Activated naive CD4-positive, alpha-beta T cell treated with anti-CD3 and anti-CD28 coated beads for 36 hours (primary cell): ENCODE measurements at places on chromosomes 4 and X.
A peak's percentile ranks its signal among the peaks of the same experiment; 100 is the strongest.

DNA sequence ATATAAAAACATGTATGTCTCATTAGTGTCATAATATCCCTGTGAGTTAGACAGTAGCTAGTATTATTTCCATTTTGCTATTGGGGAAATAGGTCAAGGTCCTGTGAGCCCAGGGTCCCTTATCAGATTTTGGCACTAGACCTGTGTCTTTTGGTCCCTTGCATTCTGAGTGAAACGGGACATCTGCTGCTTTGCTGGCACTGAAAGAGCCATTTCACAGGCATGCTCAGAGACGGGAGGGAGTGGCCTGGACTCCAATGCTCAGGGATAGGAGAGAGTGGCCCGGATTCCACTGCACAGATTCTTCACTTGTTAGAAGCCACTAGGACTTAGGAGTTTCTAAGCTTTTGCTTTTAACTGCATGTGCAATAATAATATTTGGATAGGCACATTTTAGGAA is 177.2 kb downstream of the TSPAN5 start:
- DNase-seq = no peak

DNA sequence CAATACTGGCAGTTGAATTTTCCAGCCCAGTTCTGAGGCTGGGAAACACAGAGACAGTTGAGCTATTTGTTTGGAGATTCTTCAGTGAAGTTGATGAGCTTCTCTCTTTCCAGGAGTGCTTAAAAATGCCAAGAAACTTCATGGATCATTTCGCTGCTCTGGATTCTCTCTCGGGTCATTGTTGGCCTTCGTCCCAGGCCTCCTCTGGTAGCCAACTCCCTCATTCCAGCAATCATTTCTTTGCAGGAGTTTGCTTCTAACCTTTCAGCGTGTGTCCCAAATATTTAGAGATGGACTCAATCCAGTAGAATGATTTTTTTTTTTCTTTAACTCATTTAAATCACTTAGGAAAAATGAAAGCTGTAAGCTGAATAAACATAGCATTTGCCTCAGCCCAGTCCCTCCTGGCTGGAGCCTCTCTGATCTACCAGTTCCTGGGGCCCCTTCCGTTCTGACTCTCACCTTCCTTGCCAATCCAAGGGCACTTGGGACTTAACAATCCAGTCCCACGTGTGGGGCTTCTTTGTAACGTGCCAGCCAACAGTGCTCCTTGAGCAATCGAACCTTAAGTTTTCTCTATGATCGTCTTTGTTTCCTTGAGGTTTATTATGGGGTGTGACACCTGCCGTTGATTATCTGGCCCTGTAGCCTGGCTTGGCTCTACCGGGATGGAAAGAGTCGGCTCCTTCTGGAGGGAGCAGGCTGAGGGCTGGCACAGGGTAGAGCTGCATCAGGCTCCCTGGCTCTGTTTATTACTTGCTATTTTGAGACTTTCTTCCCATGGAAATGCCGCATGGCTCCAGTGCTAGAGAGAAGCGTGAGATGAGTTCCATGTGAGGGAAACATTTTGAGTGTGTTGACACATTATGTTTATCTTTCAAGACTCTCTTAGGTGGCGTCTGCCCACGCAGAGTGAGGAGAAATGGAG is 80.4 kb upstream of the GPC4 start:
- DNase-seq = no peak

- no peak for DNase-seq
Measured at GRCh38 chr4:137394018-137394417, 138.3 kb downstream of the PCDH18 start.

GRCh38 chr4:41550308-41550707 is 12.4 kb downstream of the LIMCH1 start:
- no peak for DNase-seq

DNA sequence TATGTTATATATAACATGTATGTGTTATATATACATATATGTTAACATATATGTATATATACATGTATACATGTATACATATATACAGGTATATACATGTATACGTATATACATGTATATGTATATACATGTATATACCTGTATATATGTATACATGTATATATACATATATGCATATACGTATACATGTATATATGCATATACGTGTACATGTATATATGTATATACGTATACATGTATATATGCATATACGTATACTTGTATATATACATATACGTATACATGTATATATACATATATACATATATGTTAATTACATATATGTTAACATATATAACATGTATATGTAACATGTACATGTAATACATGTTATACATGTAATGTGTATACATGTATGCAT is 1077.3 kb upstream of the ADGRL3 start:
- DNase-seq = no peak

DNA sequence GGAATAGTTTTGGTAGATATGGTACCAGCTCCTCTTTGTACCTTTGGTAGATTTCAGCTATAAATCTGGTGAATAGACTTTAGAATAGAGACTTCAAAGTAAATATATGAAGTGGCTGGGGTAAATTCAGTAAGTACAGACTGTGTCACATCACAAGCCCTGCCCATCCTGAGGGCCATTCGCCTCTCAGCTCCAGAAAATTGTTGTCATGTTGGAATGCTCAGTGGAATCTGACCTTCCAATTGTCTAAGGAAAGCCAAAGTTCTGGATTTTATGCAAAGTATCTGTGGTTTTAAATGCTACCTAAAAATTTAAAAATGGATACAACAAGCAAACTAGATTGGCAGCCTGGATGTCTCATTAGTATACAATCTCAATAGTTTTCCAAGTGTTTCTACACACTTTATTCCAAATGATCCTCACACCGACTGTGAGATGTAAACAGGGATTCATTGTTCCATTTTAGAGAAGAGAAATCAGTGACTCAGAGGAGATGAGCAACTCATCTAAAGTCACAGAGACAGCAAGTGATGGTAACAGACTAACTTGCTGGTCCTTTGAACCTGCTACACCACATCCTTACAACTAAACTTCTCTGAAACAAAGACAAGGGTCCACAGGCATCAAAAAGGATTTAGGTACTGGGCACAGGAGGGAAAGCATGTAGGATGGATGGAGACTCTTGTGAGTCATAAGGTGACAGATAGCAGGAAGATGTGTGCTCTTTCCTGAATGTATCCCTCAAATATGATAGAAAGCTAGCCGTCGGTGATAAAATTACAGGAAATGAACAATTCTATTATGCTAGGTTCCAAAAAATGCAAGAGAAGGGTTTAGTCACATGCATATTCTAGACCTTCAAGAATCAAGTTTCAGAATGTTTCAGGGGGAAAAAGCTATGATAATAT is 127.3 kb downstream of the ATP10D start:
- DNase-seq = no peak

DNA sequence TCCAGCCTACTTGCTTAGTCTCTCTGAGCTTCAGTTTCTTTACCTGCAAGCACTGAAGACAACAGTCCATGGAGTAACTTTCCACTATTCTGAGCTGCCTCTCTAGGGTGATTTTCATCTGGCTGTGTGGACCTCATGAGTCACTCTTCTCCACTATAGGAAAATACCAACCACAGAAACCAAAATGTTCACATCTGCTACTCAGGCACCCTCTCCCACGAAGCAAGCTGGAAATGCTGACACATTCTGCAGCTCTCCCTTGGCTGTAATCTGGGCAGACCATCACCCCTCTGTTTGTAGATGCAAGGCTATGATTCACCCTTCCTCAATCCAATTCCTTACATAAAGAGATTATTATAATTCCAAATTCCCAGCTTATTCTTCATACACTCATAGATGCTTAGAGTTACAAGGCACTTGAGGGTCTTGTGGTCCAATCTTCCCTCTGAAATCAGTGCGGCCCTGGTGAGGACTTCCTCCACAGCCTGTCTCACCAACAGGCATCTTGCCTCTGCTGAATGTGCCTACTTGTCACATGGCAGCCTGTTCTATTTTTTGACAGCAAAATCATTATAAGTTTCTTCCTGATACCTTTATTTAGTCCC is 97.0 kb upstream of the LNX1 start:
- peak; percentile 30 for DNase-seq

DNA sequence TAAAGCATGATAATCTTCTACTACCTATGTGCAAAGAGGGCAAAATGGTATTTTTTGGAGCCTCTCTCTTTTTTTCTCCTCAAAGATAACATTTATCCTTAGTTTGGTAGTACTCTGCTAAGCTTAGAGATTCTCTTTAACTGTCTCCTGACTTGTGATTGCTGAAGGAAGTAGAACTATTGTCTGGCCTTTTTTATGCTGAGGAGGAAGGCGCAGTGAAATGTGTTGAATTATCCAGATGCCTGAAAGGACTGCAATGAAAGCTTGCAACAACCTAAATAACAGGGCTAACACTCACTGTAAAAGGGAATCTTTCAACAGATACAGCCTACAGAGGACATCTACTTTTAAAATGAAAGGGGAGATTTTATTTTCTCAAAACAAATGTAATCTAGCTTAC is 59.5 kb upstream of the CCDC160 start:
- no peak for DNase-seq

DNA sequence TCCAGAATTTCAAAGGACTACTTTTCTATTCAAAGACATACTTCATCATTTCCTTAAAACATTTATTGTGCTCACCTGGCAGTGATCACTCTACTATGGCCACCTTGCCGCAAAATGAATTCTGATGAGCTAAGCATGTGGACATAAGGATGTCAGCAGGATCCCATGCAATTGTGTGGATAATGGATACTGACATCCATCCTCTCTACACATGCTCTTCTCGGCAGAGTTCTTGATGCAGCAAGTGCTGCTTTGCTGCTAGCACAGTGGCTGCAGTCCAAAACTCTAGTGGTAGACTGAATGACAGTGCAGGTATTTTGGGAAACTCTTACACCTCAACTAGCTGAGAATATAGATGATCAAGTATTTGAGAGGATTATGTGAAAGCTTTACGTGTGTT is 168.0 kb downstream of the BANK1 start:
- no peak for DNase-seq

DNA sequence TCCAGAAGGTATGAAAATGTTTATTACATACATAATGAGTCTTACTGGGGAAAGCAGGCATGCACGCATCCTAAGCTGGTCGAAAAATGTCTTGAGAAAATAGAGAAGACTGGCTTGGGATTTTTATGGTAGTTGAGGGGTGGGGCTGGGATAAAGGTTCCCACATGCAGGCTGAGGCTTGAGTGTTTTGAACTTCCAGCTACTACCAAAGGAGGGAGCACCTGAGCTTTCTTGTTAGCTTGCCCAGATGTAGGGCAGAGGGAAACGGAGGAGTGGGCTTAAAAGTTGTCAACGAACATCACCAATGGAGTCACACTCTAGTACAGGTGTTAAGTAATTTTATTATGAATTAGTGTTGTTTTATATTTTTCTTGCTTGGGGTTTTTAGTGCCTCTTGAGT is 39.6 kb upstream of the SRPX start:
- peak; percentile 6 for DNase-seq
